ENCODE measurements at places on chromosomes 5 and 9.

GRCh38 chr5:154652746-154653417 is 102.3 kb upstream of the LARP1 start:
- no peak overlapping the region for H3K4me3 ChIP-seq
- H3K36me3 ChIP-seq = no peaks in the 10 kb centered on the region
- DNase-seq = no peak

DNA sequence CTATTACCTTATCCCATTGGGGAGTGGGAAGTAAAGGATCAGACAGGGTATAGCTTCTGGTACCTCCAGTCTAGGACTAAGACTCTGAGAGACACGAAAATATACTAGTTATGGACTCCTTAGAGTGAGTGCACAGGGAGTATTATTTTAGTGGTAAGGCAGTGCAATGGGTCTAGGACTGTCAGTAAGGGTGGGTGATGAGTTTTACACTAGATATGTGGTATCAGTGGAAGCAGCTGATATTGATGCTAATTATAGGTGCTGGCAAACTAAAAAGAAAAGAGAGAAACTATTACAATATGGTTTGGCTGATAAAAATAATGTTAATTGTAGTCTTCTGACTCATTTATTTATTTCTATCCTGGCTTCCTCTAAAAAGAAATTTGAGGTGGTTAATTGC is 118.6 kb downstream of the UNC13B start:
- no peaks in the 10 kb centered on the region for H3K36me3 ChIP-seq
- H3K27ac ChIP-seq = no peak overlapping the region
- H3K4me1 ChIP-seq = no peaks in the 10 kb centered on the region
- no peak overlapping the region for H3K4me3 ChIP-seq

- 0 out of 2 replicates have a peak overlapping the region, but pooled peaks have one; percentile 12 for H3K4me3 ChIP-seq
- H3K27ac ChIP-seq = no peak overlapping the region
- H3K36me3 ChIP-seq = no peaks in the 10 kb centered on the region
- H3K27me3 ChIP-seq = no peaks in the 10 kb centered on the region
- peak; percentile 90 for DNase-seq
- H3K4me1 ChIP-seq = no peaks in the 10 kb centered on the region
Observed at GRCh38 chr9:91681461-91682305, 258.1 kb upstream of the NFIL3 start.

- no peak overlapping the region for H3K27ac ChIP-seq
- H3K36me3 ChIP-seq = no peaks in the 10 kb centered on the region
- H3K27me3 ChIP-seq = no peaks in the 10 kb centered on the region
- no peak overlapping the region for H3K4me3 ChIP-seq
- H3K4me1 ChIP-seq = peaks cover 3% of the 10 kb centered on the region
- no peak for DNase-seq
Observed at GRCh38 chr5:135236228-135236907, 162.7 kb downstream of the MACROH2A1 start.

GRCh38 chr9:20692554-20692953 is 8.5 kb downstream of the FOCAD start:
- DNase-seq = no peak
- H3K27me3 ChIP-seq = no peaks in the 10 kb centered on the region
- no peak overlapping the region for H3K27ac ChIP-seq
- H3K4me1 ChIP-seq = no peaks in the 10 kb centered on the region
- H3K36me3 ChIP-seq = no peaks in the 10 kb centered on the region

GRCh38 chr5:84477485-84477884 is 92.8 kb upstream of the EDIL3 start:
- H3K27ac ChIP-seq = no peak overlapping the region
- H3K4me3 ChIP-seq = no peak overlapping the region
- no peaks in the 10 kb centered on the region for H3K27me3 ChIP-seq

- H3K4me1 ChIP-seq = no peaks in the 10 kb centered on the region
- H3K27me3 ChIP-seq = peaks cover 67% of the 10 kb centered on the region
- peak; percentile 92 for DNase-seq
Observed at GRCh38 chr5:177402271-177403043, 2.0 kb upstream of the PFN3 start.

- no peak overlapping the region for H3K27ac ChIP-seq
- no peaks in the 10 kb centered on the region for H3K36me3 ChIP-seq
- no peak overlapping the region for H3K4me3 ChIP-seq
- H3K4me1 ChIP-seq = peaks cover 26% of the 10 kb centered on the region
- peaks cover 61% of the 10 kb centered on the region for H3K27me3 ChIP-seq
Observed at GRCh38 chr5:50967563-50968355, 301.3 kb downstream of the PARP8 start.

GRCh38 chr5:82358457-82358856 is 80.3 kb upstream of the RPS23 start:
- H3K4me1 ChIP-seq = peaks cover 8% of the 10 kb centered on the region
- no peaks in the 10 kb centered on the region for H3K27me3 ChIP-seq
- no peak for DNase-seq

GRCh38 chr5:172771439-172772111 is 580 bp upstream of the DUSP1 start:
- H3K27ac ChIP-seq = no peak overlapping the region
- peak overlapping the region; percentile 55 for H3K4me3 ChIP-seq
- H3K36me3 ChIP-seq = peaks cover 12% of the 10 kb centered on the region
- no peaks in the 10 kb centered on the region for H3K27me3 ChIP-seq
- no peak for DNase-seq

DNA sequence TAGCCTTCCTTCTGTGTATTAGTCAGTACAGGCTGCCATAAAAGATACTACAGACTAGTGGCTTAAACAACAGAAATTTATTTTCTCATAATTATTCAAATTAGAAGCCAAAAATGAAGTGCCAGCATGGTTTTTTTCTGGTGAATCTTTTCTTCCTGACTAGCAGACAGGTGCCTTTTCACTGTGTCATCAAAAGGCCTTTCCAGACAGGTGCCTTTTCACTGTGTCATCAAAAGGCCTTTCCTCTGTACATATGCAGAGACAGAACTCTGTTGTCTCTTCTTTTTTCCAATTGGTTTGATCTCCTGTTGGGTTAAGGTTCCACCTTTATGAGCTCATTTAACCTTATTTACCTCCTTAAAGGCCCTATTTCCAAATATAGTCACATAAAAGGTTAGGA is 599.9 kb downstream of the ISL1 start:
- no peak for DNase-seq
- no peak overlapping the region for H3K27ac ChIP-seq
- H3K36me3 ChIP-seq = no peaks in the 10 kb centered on the region
- H3K27me3 ChIP-seq = peaks cover 1% of the 10 kb centered on the region

GRCh38 chr5:14778792-14779070 is 92.8 kb downstream of the ANKH start:
- no peak for DNase-seq
- no peaks in the 10 kb centered on the region for H3K27me3 ChIP-seq
- no peak overlapping the region for H3K4me3 ChIP-seq
- H3K27ac ChIP-seq = no peak overlapping the region
- no peaks in the 10 kb centered on the region for H3K4me1 ChIP-seq

GRCh38 chr9:112764344-112764743 is 13.8 kb downstream of the SNX30 start:
- H3K4me3 ChIP-seq = no peak overlapping the region
- no peak overlapping the region for H3K27ac ChIP-seq
- DNase-seq = no peak
- H3K36me3 ChIP-seq = no peaks in the 10 kb centered on the region
- no peaks in the 10 kb centered on the region for H3K4me1 ChIP-seq

DNA sequence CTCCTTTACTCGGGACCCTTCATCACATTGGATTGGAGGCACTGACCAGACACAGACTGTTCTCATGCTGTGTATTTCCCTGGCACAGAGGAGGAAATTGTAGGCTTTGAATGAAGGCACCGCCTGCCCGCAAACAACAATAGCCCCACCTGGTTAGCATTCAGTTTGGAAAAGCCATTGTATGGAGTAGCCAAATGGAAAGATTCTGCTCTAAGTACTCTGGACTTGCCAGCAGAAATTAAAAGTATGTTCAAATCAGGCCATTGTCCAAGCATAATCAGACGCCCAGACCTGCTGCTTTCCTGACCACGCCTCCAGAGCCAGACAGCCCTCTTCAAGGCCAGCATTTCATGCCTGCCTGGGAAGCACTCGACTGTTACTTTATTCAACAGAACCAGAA is 8.0 kb upstream of the SEMA4D start:
- H3K36me3 ChIP-seq = no peaks in the 10 kb centered on the region
- no peak overlapping the region for H3K4me3 ChIP-seq
- no peaks in the 10 kb centered on the region for H3K4me1 ChIP-seq
- no peaks in the 10 kb centered on the region for H3K27me3 ChIP-seq
- DNase-seq = no peak

GRCh38 chr9:136385015-136385414 is 11.5 kb upstream of the CARD9 start:
- H3K4me3 ChIP-seq = no peak overlapping the region
- H3K27me3 ChIP-seq = no peaks in the 10 kb centered on the region
- no peaks in the 10 kb centered on the region for H3K4me1 ChIP-seq
- DNase-seq = no peak
- H3K36me3 ChIP-seq = peaks cover 40% of the 10 kb centered on the region
- no peak overlapping the region for H3K27ac ChIP-seq

DNA sequence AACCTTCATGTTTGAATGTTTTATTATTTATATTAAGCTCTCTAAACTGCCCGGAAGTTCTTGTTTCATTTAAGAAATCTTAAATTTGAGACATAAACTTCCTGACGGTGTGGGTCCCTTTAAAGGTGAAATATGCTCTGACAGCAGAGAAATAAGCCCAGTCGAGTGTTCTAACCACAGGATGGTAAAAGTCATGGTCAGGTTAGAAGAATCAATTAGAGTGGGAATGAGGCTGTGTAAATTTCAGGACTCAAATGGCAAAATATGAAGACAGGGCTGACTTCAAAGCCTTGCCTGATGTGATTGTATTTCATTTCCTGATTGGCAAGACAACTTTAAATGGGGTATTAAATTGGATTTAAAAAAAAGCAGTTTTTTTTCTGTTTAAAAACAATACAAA is 432.9 kb upstream of the BRINP1 start:
- no peak overlapping the region for H3K4me3 ChIP-seq
- H3K36me3 ChIP-seq = no peaks in the 10 kb centered on the region
- no peak overlapping the region for H3K27ac ChIP-seq
- H3K4me1 ChIP-seq = no peaks in the 10 kb centered on the region
- no peaks in the 10 kb centered on the region for H3K27me3 ChIP-seq

- peak overlapping the region; percentile 54 for H3K27ac ChIP-seq
- no peaks in the 10 kb centered on the region for H3K4me1 ChIP-seq
- no peaks in the 10 kb centered on the region for H3K36me3 ChIP-seq
- H3K27me3 ChIP-seq = no peaks in the 10 kb centered on the region
- peak; percentile 84 for DNase-seq
Observed at GRCh38 chr9:133992780-133993634, 883 bp upstream of the VAV2 start.

DNA sequence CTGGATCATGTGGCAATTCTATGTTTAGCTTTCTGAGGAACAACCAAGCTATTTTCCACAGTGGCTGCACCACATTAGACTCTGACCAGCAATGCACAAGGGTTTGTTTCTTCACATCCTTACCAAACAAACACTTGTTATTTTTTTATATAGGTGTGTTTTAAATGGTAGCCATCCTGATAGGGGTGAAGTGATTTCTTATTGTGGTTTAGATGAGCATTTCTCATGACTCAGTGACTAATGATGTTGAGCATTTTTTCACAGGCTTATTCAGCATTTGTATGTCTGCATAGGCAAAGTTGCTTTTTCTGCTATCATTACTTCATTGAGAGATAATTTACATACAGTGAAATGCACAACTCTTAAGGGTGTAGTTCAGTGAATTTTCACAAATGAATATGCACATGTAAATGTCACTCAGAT is 36.0 kb downstream of the ANKRD33B start:
- H3K27me3 ChIP-seq = no peaks in the 10 kb centered on the region
- H3K4me1 ChIP-seq = no peaks in the 10 kb centered on the region
- no peak overlapping the region for H3K27ac ChIP-seq
- H3K4me3 ChIP-seq = no peak overlapping the region
- H3K36me3 ChIP-seq = no peaks in the 10 kb centered on the region
- DNase-seq = no peak

DNA sequence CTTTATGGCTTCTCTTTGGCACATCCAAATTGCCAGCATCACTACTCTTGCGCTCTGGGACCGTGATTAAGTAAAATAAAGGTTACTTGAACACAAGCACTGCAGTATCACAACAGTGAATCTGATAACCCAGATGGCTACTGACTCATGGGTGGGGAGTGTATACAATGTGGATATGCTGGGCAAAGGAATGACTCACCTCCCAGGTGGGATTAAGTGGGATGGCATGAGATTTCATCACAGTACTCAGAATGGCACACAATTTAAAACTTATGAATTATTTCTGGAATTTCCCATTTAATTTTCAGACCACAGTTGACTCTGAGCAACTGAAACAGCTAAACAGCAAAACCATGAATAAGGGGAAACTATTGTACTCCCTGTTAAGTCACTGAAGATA is 4.3 kb downstream of the GFM2 start:
- H3K27ac ChIP-seq = no peak overlapping the region
- no peaks in the 10 kb centered on the region for H3K27me3 ChIP-seq
- no peak for DNase-seq
- H3K4me3 ChIP-seq = no peak overlapping the region
- no peaks in the 10 kb centered on the region for H3K4me1 ChIP-seq

DNA sequence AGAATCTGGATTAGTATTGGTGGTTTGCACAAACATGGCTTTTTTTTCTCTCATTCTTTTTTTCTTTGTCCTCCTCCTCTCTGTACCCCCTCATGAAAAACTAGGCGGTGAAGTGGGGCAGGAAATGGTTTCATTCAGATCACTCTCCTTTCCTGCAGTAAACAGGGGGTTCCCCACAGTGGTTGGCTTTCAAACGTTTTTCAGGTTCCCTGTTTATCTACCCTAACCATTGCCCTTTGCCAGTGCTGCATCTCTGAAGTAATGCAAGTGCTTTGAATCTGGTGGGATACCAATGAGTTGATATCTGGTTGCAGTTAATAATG is 29.8 kb downstream of the NR4A3 start:
- H3K4me3 ChIP-seq = no peak overlapping the region
- H3K36me3 ChIP-seq = no peaks in the 10 kb centered on the region
- DNase-seq = no peak
- H3K4me1 ChIP-seq = no peaks in the 10 kb centered on the region

All from H1 (cell line).